HEK293T (cell line): ENCODE measurements at places on chromosomes 5 and 9.
A peak's percentile ranks its signal among the peaks of the same experiment; 100 is the strongest.

- no peak for DNase-seq
These were observed 12.5 kb downstream of the GLIS3 start for GRCh38 chr9:4287386-4287785.

DNA sequence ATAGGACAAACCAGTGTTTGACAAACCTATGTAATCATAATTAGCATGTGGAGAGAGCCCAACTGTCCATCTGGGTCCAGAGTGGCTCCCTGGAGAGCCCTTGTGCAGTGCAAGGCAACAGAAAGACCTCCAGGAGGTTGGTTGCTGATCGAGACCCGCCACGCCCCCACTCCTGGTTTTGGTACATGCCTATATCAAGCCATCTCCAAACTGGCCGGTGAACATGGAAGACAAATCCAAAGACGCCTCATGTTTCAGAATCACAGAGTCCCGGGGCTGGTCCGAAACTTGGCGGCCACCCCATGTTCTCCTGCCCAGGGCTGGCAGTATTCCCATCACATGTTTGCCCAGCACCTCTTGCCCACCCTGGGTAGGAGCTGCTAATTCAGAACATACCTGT, 140.2 kb downstream of the PAX5 start:
- DNase-seq = no peak

GRCh38 chr5:128695791-128696530, 157.9 kb upstream of the FBN2 start:
- DNase-seq = peak; percentile 12

GRCh38 chr5:89105171-89105695, 222.2 kb upstream of the MEF2C start:
- no peak for DNase-seq

GRCh38 chr9:134738869-134739659, 97.5 kb downstream of the COL5A1 start:
- DNase-seq = peak; percentile 83

DNA sequence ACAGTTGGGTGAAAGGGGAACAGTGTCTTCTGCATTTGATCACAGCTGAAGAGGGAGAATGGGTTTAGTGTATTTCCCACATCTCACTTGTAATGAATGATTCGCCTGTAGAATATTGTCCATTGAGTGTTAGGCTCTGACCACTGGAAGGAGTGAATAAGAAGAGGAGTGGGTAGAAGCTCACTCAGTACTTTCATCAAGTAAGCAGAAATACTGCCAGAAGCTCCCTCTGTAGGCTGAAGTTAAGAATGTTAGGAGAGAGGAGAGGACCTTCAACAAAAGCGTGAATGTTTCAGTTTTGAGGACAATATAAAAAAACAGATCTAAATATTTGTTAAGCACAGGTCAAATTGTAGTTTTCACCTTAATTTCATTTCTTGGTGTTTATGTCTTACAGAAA, 27.5 kb downstream of the FSD1L start:
- DNase-seq = peak; percentile 10
